B cell (primary cell): ENCODE measurements at places on chromosomes 16 and 17.

DNA sequence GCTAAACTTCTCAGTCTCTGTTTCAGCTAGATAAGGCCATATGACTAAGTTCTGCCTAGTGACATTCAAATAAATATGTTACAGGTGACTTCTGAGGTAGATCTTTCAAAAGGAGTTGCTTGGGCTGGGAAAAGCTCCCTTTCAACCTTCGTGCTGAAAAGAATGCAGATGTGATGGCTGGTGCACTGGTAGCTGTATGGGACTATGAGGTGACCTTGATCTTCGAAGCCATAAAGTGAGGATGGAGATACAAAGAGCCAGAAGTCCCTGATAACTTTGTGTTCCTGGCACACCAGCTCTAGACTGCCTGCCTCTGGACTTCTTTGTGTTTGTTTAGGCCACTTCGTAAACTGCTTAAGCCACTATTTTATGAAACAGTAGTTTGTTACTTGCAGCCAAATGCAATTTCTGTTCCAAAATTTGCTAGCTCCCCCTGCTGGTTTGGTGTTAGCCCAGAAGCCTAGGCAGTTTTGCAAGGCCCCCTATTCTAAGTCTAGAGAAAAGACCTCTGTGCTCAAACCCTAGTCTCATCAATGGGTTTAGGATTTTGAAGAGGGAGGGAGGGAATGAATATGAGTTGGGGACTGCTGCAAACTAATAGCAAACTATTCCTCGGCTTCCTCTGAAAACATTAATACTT is 23.3 kb upstream of the ERCC4 start:
- no peak for DNase-seq

DNA sequence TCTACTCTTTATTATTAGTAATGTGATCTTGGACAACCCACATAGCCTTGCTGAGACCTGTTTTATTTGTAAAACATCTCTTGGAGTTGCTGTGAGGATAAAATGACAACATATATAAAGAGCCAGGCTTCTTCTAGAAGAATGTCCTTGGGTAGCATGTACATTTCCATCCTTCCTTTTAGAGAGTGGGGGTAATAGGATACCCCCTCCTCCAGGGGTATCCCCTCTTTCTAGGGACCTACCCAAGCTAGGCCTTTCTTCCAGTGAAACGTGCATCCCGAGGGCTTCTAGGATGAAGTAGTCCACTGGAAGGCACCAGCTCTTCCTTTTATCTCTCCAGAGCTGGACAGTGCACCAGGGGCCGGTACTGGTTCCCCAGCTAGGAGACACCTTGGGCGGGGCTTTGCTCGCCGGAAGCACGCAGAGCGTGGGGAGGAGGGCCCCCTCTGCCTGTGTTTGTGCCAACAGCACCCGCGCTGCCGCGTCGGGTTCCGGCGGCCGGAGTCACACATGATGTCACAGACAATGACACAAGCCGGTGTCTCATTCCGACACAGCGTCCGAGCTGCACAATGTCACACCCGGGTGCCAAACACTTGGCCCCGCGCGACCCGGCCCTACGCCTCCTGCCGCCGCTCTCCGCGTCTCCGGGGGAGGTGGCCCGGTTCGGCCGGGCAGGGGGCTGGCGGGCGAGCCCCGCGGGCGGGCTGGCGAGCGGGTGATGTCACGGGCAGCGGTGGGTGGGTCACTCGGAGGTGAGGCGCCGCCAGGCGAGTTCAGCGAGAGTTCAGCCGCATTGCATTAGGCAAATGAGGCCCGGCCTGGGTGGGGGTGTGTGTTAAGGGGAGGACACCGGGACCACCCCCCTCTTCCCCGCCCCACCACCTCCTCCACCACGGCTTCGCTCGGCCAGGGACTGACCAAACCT is 23.4 kb downstream of the GJD3 start:
- DNase-seq = peak; percentile 95

DNA sequence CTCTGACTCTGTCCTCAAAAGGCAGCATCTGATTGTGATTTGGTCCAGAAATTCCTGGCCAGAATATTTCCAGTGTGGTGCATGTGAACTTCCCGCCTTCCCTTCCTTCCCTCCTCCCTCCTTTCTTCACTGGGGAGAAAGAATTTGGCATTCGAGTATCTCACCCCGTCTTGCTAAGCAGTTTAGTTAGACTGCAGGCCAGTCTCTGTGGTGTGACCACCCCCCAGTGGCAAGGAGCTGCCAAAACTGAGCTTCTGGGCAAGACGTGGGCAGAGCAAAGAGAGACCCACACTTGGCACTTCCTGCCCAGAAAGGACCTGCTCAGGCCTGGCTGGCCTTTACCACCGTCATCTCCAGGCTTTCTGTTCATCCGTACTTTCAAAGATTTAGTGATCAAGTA is 36.4 kb downstream of the SNX20 start:
- peak; percentile 47 for DNase-seq

DNA sequence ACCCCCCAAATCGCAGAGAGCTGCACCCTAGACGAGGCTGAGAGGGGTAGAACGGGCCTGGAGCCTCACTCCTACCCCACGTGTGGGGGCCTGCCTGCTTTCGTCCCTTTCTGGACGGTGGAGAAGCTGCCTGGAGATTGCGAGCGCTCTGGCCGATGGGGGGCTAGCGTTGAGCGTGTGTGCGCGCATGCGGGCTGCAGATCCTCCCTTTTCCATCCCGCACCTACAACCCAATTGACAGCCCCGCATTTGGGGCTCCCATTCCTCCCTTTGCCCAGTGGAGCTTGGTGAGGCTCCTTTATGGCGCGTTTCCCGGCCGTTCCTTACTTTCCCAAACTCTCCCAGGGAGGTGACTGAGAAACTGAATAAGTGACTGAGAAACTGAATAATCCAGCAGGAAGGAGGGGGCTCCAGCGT is 907 bp upstream of the ESRP2 start:
- peak; percentile 63 for DNase-seq

- DNase-seq = no peak
These were observed 58.3 kb downstream of the TNRC6C start for GRCh38 chr17:78016852-78017251.

GRCh38 chr16:69150146-69150865 is 17.9 kb downstream of the UTP4 start:
- peak; percentile 79 for DNase-seq

DNA sequence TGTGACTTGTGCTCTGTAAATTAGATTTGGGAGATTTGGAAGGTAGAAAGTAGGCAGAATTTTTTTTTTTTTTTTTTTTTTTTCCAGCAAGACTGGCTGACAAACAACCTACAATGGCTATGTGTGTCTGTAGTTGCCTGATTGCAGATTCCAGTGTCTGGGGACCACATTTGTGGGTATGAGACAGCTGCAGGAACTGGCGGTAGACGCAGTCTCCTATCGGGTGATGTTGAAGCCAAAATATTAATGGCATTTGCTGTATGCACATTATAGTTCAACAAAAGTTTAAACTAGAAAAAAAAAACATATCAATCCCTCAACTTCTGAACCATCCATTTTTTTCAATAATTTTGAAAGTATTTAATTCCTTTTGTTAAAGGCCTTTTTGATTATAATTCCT is 665.2 kb downstream of the TOX3 start:
- no peak for DNase-seq

DNA sequence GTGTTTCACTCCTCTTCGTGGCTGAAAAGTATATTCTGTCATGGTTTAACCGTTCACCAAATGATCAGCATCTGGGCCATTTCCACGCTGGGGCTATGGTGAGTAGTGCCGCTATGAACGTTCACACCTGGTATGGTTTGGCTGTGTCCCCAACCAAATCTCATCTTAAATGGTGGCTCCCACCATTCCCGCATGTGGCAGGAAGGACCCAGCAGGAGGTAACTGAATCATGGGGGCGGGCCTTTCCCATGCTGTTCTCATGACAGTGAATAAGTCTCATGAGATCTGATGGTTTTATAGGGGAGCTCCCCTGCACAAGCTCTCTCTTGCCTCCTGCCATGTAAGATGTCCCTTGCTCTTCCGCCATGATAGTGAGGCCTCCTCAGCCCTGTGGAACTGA is 45.7 kb upstream of the ZNF469 start:
- no peak for DNase-seq

GRCh38 chr17:59378675-59379074 is 47.2 kb downstream of the YPEL2 start:
- DNase-seq = no peak
